ENCODE measurements at places on chromosomes 13 and 19. TPM values are rescaled to one million over a fixed set of nuclear protein-coding genes. Genes with fewer than 3 reads are reported as not detected.

LRRC63 gene
- total RNA-seq: not detected

NTN5 gene
- under 0.01 TPM for total RNA-seq

RNF225 gene
- total RNA-seq: not detected

ZNF845 gene
- 4.4 TPM for total RNA-seq

DNA sequence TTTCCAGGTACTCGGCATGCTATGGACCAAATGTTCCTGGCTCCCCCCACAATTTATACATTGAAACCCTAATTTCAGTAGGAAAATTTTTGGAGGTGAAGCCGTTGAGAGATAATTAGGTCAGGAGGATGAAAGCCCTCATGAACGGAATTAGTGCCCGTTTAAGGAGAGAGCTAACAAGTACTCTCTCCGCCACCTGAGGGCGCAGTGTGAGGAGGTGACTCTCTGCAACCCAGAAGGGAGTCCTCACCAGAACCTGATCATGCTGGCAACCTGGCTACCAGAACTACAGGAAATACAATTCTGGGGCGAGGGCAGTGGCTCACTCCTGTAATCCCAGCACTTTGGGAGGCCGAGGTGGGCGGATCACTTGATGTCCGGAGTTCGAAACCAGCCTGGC, 397.8 kb downstream of the SLITRK5 start:
- H3K4me1 ChIP-seq: no peaks in the 10 kb centered on the region
- H3K27ac ChIP-seq: no peak overlapping the region
- no peaks in the 10 kb centered on the region for H3K27me3 ChIP-seq
- no peak for DNase-seq
- H3K36me3 ChIP-seq: no peaks in the 10 kb centered on the region

GRCh38 chr19:42306646-42307045, 4.2 kb upstream of the PAFAH1B3 start:
- no peak overlapping the region for H3K4me3 ChIP-seq
- H3K27me3 ChIP-seq: no peaks in the 10 kb centered on the region
- H3K36me3 ChIP-seq: no peaks in the 10 kb centered on the region
- H3K27ac ChIP-seq: no peak overlapping the region

DNA sequence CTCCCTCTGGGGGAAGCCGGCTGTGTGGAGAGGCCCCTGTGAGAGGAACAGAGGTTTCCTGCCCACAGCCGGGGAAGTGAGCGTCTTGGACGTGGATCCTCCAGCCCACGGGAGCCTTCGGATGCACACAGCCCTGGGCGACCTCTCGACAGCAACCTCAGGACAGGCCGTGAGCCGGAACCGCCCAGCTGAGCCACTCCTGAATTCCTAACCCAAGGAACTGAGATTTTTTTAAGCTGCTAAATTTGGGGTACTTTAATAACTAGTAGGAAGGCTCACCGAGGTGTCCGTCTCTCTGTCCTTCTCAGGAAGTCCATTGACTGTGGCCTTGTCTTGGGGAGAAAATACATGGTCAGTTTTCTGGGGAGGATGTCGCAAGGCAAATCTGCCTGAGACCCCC, 9.1 kb downstream of the LAIR1 start:
- no peak for DNase-seq
- H3K36me3 ChIP-seq: no peaks in the 10 kb centered on the region
- no peaks in the 10 kb centered on the region for H3K4me1 ChIP-seq
- no peak overlapping the region for H3K4me3 ChIP-seq
- no peaks in the 10 kb centered on the region for H3K27me3 ChIP-seq
- no peak overlapping the region for H3K27ac ChIP-seq

GRCh38 chr19:38730731-38731589, 13.3 kb downstream of the CAPN12 start:
- H3K4me1 ChIP-seq: peaks cover 68% of the 10 kb centered on the region
- peak overlapping the region; percentile 77 for H3K27ac ChIP-seq
- DNase-seq: no peak

DNA sequence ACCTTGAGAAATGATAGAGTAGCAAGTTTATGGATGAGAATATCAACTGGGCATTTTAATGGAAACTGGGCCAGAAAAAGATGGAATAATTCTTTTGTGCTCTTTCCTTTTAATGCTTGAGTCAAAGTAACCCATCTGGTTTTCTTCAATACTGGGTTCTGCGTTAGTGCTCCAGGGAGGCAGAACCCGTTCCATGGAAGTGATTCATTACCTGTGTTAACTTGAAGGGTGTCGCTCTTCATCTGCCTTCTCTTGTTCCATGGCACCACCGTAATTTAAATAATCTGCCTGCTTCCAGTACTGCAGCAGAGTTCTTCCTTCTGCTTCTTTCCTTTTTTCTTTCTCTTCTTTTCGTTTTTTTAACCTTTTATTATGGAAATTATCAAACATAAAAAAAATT, 14.7 kb upstream of the USP12 start:
- H3K36me3 ChIP-seq: no peaks in the 10 kb centered on the region
- no peak overlapping the region for H3K4me3 ChIP-seq
- DNase-seq: peak; percentile 5
- no peak overlapping the region for H3K27ac ChIP-seq
- peaks cover 10% of the 10 kb centered on the region for H3K4me1 ChIP-seq

Measured in esophagus muscularis mucosa (tissue), 4 donors.